Neuronal stem cell (in vitro differentiated cells): ENCODE measurements at places on chromosomes 2 and 18.

DNA sequence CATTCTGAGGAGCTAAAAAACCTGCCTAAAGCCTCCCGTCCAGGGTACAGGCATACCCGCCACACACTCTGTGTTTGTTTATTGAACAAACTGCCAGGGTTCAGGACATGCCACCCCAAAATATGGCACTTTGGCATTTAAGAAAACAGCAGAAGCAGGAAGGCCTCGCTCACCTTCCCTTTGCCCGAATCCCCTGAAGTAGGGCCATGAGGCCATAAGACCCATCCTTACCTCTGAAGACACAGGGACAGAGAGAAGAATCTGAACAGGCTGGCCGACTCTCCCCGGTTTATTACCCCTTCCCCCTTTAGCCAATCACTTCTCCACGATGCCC lies 1.7 kb upstream of the NEURL3 start:
- no peak for DNase-seq

- no peak for DNase-seq
Measured at GRCh38 chr18:25896956-25897355, 193.5 kb downstream of the SS18 start.

GRCh38 chr2:215505044-215505786 lies 69.3 kb upstream of the FN1 start:
- no peak for DNase-seq

GRCh38 chr2:53536583-53537361 lies 230.8 kb upstream of the CHAC2 start:
- DNase-seq, result no peak

DNA sequence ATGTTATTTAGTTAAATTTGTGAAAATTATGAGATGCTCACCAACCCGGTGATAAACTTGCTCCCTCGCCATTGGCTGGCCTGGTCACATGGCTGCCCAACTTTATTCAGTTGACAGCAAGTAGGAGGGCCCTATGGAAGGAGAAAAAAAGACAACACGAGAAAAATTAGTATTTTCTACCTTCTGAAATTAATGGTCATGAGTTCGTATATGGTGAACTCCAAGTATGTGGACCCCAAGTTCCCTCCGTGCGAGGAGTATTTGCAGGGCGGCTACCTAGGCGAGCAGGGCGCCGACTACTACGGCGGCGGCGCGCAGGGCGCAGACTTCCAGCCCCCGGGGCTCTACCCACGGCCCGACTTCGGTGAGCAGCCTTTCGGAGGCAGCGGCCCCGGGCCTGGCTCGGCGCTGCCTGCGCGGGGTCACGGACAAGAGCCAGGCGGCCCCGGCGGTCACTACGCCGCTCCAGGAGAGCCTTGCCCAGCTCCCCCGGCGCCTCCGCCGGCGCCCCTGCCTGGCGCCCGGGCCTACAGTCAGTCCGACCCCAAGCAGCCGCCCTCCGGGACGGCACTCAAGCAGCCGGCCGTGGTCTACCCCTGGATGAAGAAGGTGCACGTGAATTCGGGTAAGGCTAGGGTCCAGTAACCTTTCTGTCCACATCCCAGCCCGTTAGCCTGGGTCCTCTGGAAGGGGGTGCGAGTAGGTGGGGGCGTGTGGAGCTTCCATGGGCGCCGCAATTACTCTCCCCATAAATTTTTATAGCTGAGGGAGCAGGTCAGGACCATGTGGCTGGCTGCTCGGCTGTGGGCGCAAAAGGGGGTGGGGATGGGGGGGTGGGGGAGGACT lies at the start of gene HOXD4:
HOXD4 (plus strand) TSS at position 109 of the 846 bp plus-strand sequence; CDS start at position 193, 84 bp downstream.
- DNase-seq, result no peak

GRCh38 chr2:233413046-233413445 lies 58.8 kb downstream of the DGKD start:
- no peak for DNase-seq

GRCh38 chr2:120983344-120983743 lies 247.7 kb downstream of the GLI2 start:
- DNase-seq, result no peak

DNA sequence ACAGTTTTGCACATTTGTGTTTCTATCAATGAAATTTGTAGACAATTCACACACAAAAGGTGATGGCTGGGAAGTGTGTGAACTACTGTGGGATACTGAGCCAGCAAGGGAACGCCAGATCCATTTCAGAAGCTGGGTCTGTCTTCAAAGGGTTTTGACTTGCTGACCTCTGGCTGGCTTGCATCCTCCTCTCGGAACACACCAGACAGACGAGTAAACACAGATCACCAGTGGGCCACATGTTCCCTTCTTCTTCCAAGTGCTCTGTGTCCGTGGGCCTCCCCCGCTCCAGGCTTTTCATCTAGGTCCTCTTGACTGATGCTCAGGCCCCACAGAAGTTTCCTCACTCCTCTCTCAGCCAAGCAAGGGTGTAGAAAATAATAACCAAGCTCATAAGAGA lies 122.2 kb upstream of the OSR1 start:
- DNase-seq, result no peak

DNA sequence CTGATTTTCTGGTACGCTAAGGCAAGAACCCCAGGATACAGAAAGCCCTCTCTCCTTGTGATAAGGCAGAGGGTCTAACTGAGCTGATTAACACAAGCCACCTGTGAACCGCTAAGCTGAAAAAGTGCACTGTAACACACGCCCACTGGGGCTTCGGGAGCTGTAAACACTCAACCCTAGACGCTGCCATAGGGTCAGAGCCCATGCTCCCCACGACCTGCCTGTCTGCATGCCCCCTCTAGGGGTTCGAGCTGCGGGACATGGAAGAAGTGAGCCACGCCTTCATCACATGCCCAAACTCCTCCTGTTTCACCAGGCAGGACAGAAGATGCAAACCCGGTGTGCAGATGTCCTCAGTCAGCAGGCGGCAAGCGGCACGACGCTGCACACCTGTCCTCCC lies 173.9 kb upstream of the RAB12 start:
- no peak for DNase-seq

DNA sequence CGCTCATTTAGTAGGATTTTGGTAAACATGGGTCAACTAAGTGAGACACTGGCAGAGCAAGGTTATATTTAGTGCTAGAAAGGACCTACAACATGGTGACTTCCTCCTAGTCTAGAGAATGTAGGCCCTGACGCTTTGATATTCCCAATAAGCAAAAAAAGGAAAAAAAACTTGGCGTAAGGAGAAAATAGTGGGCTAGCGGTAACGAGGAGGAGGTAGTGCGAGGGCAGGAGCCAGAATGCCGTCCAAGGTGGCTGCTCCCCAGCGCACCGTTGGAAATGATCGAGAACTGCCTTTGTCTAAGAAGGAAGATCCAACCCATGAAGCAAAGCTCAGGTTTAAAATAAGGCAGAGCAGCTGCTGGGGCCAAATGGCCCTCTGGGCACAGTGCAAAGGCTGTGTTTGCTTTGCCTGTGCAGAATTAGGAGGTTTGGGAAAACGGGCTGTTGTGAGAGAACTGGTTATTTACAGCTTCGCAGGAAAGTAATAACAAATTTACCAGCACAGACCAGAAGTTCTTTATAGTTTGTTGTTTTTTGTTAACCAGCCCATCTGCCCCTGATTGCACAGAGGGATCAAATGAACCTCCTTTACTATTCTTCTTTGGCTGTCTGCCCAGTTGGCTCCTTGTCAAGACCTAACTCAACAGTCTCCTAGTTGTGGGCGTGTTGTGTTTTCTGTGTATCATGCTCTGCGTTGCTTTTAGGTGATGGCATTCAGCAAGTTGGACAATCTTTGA lies 86.6 kb downstream of the ITGB1BP1 start:
- no peak for DNase-seq
